GM19239 (cell line): ENCODE measurements at places on chromosomes 2 and 18.
A peak's percentile ranks its signal among the peaks of the same experiment; 100 is the strongest.

DNA sequence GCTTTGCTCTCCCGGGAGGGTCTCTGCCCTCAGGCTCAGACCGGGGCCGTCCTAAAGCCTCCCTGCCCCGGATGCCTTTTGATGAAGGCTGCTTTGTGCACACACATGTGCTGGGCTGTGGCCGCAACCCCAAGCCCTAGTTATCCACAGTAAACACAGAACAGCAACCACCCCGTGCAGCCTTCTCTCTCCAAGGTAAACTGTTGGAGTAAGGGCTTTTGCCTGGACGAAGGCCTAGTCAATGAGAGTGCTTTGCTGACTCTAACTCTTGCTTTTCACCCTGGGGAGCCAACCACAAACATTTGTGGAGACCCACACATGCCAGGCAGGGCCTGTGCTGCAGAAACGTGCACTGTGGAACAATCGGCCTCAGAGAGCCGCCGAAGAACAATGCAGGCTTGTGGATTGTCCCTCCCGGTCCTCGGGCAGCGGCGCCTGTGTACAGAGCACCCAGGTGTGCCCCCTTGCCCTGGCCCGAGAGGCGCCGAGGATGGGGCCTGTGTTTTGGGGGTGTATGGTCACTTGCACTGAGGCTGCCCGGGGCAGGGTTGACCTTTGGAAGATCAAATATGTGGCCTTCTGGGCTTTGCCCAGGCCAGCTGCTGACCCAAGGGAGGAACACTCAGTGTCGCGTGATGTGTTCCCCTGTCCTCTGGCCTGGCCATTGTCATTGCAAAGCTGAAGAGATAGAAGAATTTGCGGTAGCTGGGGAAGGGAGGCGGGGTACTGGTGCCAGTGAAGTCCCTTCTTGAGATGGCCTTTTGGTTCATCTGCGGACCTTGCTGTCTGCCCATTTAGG lies 37.0 kb downstream of the CTIF start:
- DNase-seq: no peak

- DNase-seq: peak; percentile 40
Observed at GRCh38 chr18:49728542-49728941, 84.8 kb downstream of the ACAA2 start.

- no peak for DNase-seq
Observed at GRCh38 chr2:228094377-228094921, 87.0 kb downstream of the SPHKAP start.

GRCh38 chr18:78979056-78979729 lies 425 bp upstream of the SALL3 start:
- no peak for DNase-seq

DNA sequence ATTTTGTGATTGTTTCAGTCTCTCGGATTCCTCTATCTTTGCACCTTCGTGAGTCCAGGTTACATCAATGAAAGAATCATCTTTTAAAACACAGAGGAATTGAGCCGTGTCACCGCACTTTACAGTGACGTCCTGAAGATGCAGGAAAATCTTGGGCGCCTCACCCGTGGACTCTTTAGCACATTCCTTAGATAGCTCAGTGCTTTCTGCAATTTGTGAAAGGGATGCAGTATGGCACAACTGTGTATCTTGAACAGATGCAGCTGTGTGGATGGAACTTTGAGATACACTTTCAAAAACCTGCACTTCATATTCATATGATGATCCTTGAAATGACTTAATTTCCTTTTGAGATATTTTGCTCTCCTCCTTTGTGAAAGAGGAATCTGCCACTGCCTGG lies 50.9 kb downstream of the TTN start:
- no peak for DNase-seq
